ENCODE measurements at places on chromosomes 1 and 21. TPM values are rescaled to one million over a fixed set of nuclear protein-coding genes. Genes with fewer than 3 reads are reported as not detected.
A peak's percentile ranks its signal among the peaks of the same experiment; 100 is the strongest.

GRCh38 chr1:205794011-205794730 lies 18.8 kb downstream of the SLC41A1 start:
- no peak overlapping the region for H3K27ac ChIP-seq
- no peaks in the 10 kb centered on the region for H3K27me3 ChIP-seq
- peaks cover 35% of the 10 kb centered on the region for H3K36me3 ChIP-seq
- H3K4me1 ChIP-seq: no peaks in the 10 kb centered on the region
- no peak for DNase-seq
- no peak overlapping the region for H3K4me3 ChIP-seq

GRCh38 chr21:45590246-45590725 lies 48.0 kb upstream of the SLC19A1 start:
- peaks cover 3% of the 10 kb centered on the region for H3K36me3 ChIP-seq
- no peak overlapping the region for H3K27ac ChIP-seq
- peak; percentile 61 for DNase-seq
- H3K4me3 ChIP-seq: peak overlapping the region; percentile 44
- H3K27me3 ChIP-seq: peaks cover 13% of the 10 kb centered on the region

DNA sequence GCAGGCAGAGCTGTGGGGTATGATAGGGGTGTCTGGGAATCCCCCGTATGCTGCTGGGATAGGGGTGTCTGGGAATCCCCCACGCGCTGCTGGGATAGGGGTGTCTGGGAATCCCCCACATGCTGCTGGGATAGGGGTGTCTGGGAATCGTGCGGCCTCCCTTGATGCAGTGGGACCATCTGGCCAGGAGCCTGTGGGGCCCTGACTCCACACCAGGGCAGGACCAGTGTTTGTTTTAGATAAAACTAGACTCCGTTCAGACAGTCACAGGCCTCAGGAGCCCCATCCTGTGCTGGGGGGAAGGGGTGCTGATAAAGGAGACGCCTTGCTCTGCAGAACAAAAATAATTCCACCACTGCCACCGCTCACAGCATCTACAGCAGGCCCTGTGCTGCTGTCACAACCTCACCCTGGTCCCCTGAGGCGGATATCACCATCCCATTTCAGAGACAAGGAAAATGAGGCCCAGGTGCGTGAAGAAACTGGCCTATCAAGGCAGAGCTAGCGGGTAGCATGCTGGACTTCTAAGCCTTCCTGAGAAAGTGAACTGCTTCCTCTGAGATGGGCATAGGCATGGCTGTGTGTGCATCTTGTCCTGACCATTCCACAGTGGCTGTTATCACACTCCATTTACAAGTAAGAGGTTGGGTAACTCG lies 24.0 kb downstream of the ECE1 start:
- no peaks in the 10 kb centered on the region for H3K27me3 ChIP-seq
- H3K27ac ChIP-seq: no peak overlapping the region
- H3K4me1 ChIP-seq: peaks cover 22% of the 10 kb centered on the region
- peaks cover 35% of the 10 kb centered on the region for H3K36me3 ChIP-seq
- DNase-seq: no peak
- H3K4me3 ChIP-seq: no peak overlapping the region

DNA sequence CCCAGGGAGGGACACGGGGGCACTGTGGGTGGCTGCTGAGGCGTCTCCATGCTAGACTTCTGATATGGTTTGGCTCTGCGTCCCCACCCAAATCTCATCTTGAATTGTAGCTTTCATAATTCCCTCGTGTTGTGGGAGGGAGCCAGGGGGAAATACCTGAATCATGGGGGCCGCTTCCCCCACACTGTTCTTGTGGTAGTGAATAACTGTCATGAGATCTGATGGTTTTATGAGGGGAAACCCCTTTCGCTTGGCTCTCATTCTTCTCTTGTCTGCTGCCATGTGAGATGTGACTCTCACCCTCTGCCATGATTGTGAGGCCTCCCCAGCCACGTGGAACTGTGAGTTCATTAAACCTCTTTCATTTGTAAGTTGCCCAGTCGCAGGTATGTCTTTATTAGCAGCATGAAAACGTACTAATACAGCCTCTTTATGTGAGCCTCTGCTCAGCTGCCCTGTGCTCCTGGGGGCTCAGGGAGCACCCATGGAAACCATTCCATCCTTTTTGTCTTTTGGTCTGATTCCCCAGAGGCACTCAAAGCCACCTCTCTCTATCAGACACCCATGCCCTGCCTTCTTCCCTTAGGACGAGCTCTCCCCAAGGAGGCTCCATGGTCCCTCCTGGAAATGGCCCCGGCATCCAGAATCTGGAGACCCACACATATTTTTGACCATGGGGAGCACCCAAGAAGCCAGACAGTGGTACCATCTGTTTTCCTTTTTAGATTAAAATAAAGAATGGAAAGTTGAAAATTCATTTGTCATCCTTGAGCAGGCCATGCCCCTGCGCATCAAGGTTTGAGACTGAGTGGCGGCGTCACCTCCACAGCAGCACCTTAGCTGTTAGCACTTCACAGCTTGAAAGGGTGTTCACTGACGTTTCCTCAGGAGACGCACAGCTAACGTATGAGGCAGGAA lies 65.9 kb upstream of the FAM20B start:
- H3K4me3 ChIP-seq: no peak overlapping the region
- no peaks in the 10 kb centered on the region for H3K4me1 ChIP-seq
- H3K27me3 ChIP-seq: peaks cover 3% of the 10 kb centered on the region
- H3K36me3 ChIP-seq: no peaks in the 10 kb centered on the region
- no peak overlapping the region for H3K27ac ChIP-seq
- no peak for DNase-seq

- DNase-seq: no peak
- no peaks in the 10 kb centered on the region for H3K4me1 ChIP-seq
- H3K27me3 ChIP-seq: peaks cover 49% of the 10 kb centered on the region
- no peak overlapping the region for H3K4me3 ChIP-seq
- no peak overlapping the region for H3K27ac ChIP-seq
Measured at GRCh38 chr1:143651350-143651992, 320.3 kb downstream of the FAM72C start.

DNA sequence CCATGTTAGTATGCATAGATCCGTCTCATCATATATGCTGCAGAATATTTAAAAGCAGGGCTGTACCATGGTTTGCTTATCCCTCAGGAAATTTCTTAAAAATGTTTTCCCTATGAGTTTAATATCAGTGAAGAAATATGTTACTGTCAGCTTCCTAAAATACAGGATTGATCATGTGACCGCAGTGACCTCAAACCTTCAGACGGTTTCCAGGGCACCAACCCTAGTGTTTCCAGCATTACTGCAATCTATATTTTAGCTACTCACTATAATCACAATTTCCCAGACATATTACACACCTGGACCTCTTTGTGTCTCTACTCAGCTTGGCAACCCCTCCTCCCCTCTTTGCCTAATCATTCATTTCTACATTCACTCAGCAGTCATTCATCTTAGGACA lies 7.7 kb upstream of the SDHB start:
- H3K27ac ChIP-seq: no peak overlapping the region
- no peak overlapping the region for H3K4me3 ChIP-seq
- H3K4me1 ChIP-seq: no peaks in the 10 kb centered on the region
- peaks cover 4% of the 10 kb centered on the region for H3K27me3 ChIP-seq
- no peaks in the 10 kb centered on the region for H3K36me3 ChIP-seq

DNA sequence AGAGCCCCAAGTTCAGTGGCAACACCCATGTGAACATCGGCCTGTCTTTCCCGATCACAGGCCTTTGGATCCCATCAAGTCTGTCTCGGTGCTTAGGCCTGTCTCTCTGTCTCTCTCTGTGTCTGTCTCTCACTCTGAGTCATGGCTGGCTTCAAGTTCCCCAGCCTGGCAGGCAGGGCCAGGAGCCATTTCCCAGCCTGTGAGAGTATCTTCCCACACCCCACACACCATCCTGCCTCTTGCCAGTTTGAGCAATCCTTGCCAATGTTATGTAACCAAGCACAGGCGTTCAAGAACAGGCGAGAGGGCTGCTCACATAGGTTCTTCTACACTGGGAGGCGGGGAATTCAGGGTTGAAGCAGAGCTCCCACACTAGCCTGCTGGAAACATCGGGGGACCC lies 70.0 kb upstream of the TMEM51 start:
- peaks cover 32% of the 10 kb centered on the region for H3K4me1 ChIP-seq
- DNase-seq: no peak
- H3K4me3 ChIP-seq: no peak overlapping the region
- no peak overlapping the region for H3K27ac ChIP-seq
- H3K36me3 ChIP-seq: no peaks in the 10 kb centered on the region

Gene CFAP57
- polyA plus RNA-seq: not detected

Gene FAM151A
- polyA plus RNA-seq: not detected

Measured in immature natural killer cell (primary cell).